ENCODE measurements at places on chromosomes 1 and 21.

DNA sequence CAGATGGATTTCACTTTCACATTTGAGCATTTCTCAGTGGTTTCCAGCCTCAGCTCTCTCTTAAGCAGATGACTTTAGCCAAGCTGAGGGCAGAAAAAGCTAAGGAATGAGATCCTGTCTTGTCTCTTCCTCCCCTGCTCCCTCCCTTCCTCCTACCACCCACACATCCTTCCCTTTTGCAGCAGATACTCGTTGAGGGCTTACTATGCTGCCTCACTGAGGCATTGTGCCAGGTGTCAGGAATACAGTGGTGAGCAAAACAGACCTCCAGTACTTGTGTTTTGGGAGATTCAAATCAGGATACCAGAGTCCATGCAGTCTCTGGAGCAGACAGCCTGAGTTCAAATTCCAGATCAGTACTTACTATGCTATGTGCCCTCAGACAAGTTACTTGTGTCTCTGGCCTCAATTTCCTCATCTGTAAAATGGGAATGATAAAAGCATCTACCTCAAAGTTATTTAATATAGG is 43.2 kb downstream of the KIF26B start:
- peak; percentile 17 for DNase-seq

GRCh38 chr1:220894025-220894923 is 15.0 kb downstream of the HLX start:
- no peak for DNase-seq

- peak; percentile 77 for DNase-seq
These were observed at the start of gene MYOM3 for GRCh38 chr1:24111996-24112779. TSS of gene MYOM3 (minus strand) at chr1:24112135. CDS start at chr1:24108636, 3,499 bp downstream.

- DNase-seq = no peak
These were observed 3.5 kb upstream of the ICMT start for GRCh38 chr1:6239213-6239752.

DNA sequence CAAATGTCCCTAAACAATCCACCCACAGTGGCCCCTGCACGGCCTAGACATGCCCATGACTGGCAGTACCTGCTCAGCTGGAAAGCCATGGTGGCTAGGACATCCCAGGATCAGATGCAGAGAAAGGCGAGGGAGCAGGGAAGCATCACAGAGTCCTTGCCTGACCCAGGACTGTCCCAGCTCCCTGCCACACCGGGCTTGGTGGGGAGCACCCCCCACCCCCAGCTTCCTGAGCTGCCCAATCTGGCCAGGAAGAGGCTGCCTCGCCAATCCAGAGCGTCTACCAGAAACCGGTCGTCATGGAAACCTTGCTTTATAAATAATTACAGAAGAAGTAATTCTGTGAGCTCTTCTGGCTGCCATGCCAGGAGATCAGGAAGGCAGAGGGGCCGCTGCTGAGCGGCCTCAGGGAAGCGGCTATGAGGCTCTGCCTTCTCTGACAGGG is 34.8 kb downstream of the ACOT7 start:
- DNase-seq = peak; percentile 66

- no peak for DNase-seq
These were observed 162.2 kb downstream of the PLXNA2 start for GRCh38 chr1:208081972-208082371.

GRCh38 chr1:152107031-152107983 is 7.9 kb downstream of the TCHH start:
- DNase-seq = no peak

- no peak for DNase-seq
These were observed 11.3 kb upstream of the UCK2 start for GRCh38 chr1:165816157-165816556.

Measured in mammary epithelial cell (primary cell).